LHCN-M2 (cell line): ENCODE measurements at places on chromosomes 6 and 20.

GRCh38 chr6:136039185-136039584, 187.7 kb downstream of the PDE7B start:
- no peak for DNase-seq

DNA sequence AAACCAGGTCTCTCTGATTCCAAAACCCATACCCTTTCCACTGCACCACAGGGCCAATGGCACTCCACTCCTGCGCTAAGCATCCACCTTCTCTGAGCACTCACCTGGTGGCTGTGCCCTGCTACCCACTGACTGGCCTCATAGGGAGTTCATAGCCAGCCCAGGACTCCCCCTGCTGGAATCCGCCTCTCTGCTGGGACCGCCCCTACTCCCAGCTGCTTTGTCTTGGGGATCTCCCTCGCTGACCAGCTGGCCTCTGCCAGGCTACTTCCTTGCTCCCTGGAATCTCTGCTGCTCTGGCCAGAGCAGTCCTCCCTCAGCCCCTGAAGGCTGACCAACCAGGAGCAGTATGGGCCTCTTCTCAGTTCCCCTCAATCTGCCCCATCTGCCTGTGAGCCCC, 129.7 kb downstream of the FAXC start:
- peak; percentile 13 for DNase-seq

GRCh38 chr20:12535770-12536169, 473.0 kb upstream of the SPTLC3 start:
- no peak for DNase-seq

DNA sequence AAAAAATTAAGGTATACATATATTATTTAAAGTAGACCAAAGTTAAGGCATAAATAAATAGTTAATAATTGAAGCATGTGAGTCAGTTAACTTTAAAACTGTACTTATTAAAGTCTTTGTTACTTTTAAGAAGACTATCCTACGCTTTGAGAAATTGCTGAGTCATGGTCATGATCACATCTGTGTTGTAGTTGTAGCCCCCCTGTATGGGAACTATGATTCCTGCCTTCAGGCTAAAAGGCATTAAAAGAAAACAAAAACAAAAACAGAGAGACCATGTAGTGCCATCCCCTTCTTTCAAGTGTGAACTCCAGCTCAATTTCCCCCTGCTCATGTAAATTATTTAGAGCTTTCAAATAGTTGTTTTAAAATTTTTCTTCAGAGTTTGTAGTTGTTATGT, 123.4 kb downstream of the FLRT3 start:
- DNase-seq, result no peak

GRCh38 chr6:16031278-16031981, 97.5 kb upstream of the MYLIP start:
- DNase-seq, result no peak
